ENCODE measurements at places on chromosomes 5 and 9. TPM values are rescaled to one million over a fixed set of nuclear protein-coding genes. Genes with fewer than 3 reads are reported as not detected.

SPRY4 gene
- 0.79 TPM for total RNA-seq

GRCh38 chr5:56366986-56367385 is 133.9 kb upstream of the ANKRD55 start:
- H3K4me1 ChIP-seq = no peaks in the 10 kb centered on the region
- no peak overlapping the region for H3K27ac ChIP-seq
- H3K4me3 ChIP-seq = no peak overlapping the region
- no peak for DNase-seq
- H3K36me3 ChIP-seq = no peaks in the 10 kb centered on the region
- no peaks in the 10 kb centered on the region for H3K27me3 ChIP-seq

DNA sequence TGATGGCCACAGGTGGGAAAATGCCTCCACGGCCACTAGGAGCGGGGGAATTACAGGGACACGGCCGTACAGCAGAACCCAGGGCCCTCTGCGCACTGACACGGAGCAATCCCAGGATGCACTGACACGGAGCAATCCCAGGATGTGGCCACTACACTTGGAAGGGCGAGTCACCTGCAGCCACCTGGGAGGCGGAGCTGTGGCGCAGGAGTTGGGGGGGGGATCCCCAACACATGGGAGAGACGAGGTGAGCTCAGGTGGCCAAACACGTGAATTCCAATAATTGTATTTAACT is 6.8 kb downstream of the CLPTM1L start:
- no peak overlapping the region for H3K27ac ChIP-seq
- no peak for DNase-seq
- peaks cover 9% of the 10 kb centered on the region for H3K4me1 ChIP-seq
- no peaks in the 10 kb centered on the region for H3K27me3 ChIP-seq
- H3K4me3 ChIP-seq = no peak overlapping the region

DNA sequence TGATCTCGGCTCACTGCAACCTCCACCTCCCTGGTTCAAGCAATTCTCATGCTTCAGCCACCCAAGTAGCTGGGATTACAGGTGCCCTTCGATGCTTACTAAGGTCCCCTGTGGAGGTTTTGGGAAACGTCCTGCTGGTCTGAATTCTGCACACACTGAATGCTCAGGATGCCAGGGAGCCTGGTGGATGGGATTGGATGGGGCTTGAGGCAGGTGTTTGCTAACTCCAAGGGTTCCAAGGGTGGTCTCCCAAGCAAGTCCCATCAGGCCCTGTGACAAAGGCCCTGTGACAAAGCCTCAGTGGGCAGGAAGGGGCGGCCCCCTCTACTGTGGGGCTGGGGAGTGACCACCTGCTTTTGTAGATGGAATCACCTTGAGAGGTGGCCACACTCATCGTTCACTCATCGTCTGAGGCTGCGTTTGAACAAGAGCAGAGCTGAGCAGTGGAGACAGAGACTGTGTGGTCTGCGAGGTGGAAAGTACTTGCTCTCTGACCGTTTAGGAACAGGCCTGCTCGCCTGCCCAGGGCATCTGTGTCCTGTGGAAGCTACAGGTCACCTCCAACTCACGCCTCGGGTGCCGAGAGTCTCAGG is 40.2 kb downstream of the MRPL36 start:
- H3K4me3 ChIP-seq = no peak overlapping the region
- no peak for DNase-seq
- no peaks in the 10 kb centered on the region for H3K36me3 ChIP-seq
- H3K27ac ChIP-seq = no peak overlapping the region
- H3K4me1 ChIP-seq = no peaks in the 10 kb centered on the region
- H3K27me3 ChIP-seq = peaks cover 4% of the 10 kb centered on the region

GRCh38 chr9:112784020-112784785 is 33.6 kb downstream of the SNX30 start:
- peaks cover 14% of the 10 kb centered on the region for H3K4me1 ChIP-seq
- H3K27ac ChIP-seq = no peak overlapping the region
- H3K4me3 ChIP-seq = no peak overlapping the region
- no peaks in the 10 kb centered on the region for H3K36me3 ChIP-seq
- DNase-seq = no peak
- H3K27me3 ChIP-seq = peaks cover 2% of the 10 kb centered on the region

FBN2 gene
- total RNA-seq = not detected

GRCh38 chr9:105178076-105178475 is 66.4 kb upstream of the SLC44A1 start:
- no peaks in the 10 kb centered on the region for H3K36me3 ChIP-seq
- H3K27ac ChIP-seq = no peak overlapping the region
- H3K4me3 ChIP-seq = no peak overlapping the region

DNA sequence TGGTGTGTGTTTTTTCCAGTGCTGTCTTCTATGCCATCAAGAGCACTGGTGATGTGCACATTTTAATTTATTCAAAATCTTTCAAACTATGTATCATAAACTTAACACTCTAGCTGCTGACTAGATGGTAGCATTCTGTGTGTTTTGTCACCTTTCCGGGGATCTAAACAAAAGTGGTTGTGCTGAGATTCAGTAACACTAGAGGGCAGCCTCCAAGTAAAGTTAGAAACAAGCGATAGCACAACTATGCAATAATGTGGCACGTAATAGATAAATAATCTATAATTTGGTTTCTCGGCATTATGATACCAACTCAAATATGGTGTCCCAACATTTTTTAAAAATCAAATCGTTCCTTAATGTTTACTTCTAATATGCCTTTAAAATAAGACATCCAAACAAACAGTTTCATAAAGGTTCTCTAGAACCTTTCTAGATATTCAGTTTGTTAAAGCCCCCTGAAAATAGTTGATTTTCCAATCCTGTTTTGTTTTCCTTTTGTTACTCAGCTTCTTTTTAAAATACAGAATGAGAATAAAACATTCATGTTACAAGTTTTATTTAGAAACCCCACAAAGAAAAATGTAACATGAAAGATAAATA is 16.9 kb downstream of the SEMA6A start:
- DNase-seq = no peak
- H3K27ac ChIP-seq = no peak overlapping the region
- no peaks in the 10 kb centered on the region for H3K27me3 ChIP-seq

All from activated CD8-positive, alpha-beta T cell treated with anti-CD3 and anti-CD28 coated beads, Interleukin-2, amount 10 ng/mL, durations not matched to agents 7 days and 5 days (primary cell).